Peyer's patch (tissue), 4 donors: ENCODE measurements at places on chromosomes 1 and 21. TPM values are rescaled to one million over a fixed set of nuclear protein-coding genes. Genes with fewer than 3 reads are reported as not detected.

- H3K27ac ChIP-seq: no peak overlapping the region
- no peaks in the 10 kb centered on the region for H3K36me3 ChIP-seq
- DNase-seq: no peak
- H3K27me3 ChIP-seq: no peaks in the 10 kb centered on the region
- no peaks in the 10 kb centered on the region for H3K4me1 ChIP-seq
Observed at GRCh38 chr1:211627259-211627658, 48.2 kb downstream of the NEK2 start.

- no peak overlapping the region for H3K4me3 ChIP-seq
- no peak overlapping the region for H3K27ac ChIP-seq
- H3K27me3 ChIP-seq: no peaks in the 10 kb centered on the region
- no peaks in the 10 kb centered on the region for H3K4me1 ChIP-seq
- no peaks in the 10 kb centered on the region for H3K36me3 ChIP-seq
- DNase-seq: no peak
Observed at GRCh38 chr1:182520736-182521135, 68.3 kb downstream of the RNASEL start.

DNA sequence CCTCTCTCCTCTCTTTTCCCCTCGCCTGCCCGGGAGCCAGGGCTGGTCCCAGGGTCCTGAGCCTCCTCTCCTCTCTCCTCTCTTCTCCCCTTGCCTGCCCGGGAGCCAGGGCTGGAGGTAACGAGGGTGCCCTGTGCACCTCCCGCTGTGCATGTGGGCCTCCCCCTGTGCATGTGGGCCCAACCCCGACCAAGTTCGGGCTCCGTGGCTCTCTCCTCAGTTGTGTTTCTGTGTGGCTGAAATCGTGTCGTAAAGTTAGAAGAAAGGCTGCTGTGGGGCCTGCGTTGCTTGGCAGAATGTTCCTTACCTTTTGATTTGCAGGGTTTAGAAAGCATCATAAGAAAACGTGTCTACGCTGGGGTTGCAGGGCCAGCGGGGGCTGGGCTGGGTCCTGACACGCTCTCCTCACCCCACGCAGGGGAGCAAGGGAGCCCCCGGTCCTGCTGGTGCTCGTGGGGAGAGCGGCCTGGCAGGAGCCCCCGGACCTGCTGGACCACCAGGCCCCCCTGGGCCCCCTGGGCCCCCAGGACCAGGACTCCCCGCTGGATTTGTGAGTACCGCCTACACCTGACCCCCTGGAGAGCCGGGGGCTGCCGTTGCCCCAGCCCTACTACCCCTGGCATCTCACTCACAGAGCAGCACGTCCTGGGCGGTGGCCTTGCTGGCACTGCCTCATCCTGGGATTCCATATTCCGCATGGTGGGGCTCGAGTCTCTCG, 55.6 kb downstream of the SLC19A1 start:
- H3K4me3 ChIP-seq: no peak overlapping the region
- no peaks in the 10 kb centered on the region for H3K36me3 ChIP-seq
- no peaks in the 10 kb centered on the region for H3K27me3 ChIP-seq
- no peak for DNase-seq
- no peaks in the 10 kb centered on the region for H3K4me1 ChIP-seq

DNA sequence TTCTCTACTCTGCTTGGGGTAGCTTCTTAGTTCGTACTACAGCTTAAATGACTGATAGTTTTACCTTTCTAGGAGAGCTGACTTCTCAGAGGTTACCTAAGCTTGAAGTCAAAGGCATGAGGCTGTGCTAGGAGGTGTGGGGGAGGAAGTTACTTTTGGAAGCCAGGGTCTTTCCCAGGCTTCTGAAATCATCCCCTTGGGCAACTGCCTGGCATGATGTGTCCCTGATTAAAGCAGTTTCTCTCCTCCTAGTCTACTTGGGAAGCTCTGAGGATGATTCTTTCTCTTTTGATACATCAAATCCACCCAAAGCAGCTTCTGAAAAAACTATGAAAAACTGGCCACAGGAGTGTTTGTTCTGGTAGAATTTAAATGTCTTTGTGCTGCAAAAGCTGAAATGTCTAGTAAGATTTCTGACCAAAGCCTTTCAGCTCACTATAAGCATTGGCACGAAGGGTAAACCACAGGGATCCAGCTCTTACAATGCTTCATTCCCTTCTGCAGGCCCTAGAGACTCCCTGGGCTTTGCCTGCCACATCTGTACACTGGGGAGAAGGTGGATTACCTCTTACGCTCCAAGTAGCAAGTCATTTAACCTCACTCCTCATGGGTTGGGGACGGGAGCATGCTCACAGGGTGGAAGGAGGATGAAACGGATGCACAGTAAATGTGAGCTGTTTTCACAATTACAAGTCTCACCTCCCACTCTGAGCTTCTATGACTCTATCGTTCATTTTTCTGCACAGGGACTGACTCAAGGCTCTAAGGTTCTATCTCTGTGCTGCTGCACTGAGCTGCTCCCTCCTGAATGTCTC, 59.6 kb downstream of the RUNX1 start:
- no peak overlapping the region for H3K27ac ChIP-seq
- H3K4me3 ChIP-seq: no peak overlapping the region
- H3K36me3 ChIP-seq: no peaks in the 10 kb centered on the region
- H3K27me3 ChIP-seq: no peaks in the 10 kb centered on the region
- H3K4me1 ChIP-seq: peaks cover 6% of the 10 kb centered on the region

DNA sequence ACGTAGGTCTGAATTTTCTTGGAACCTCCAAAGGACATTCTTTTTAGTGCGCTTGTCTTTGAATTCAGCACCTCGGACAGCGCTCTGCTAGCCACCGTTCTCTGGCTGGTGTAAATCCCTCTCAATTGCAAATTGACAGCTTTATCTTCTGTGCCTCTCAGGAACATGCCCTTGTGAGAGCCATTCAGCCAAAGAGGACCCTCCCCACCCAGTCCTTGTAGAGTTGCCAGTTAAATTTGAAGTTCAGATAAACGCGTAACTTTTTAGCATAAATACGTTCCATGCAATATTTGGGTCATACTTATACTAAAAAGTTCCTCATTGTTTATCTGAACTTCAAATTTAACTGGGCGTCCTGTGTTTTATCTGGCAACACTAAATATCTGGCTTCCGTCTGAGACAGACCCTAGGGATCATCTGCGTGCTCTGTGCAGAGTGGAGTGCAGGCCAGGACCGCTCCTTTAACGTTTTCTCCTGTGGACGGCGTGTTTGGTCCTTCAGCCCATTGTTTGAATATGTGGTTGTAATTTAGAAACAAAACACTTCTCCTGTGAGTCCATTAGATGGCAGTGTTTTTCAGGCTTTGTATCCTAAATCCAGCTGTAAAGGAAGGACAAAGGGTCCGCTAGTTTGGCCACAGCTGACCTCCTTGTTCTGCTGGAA, 7.0 kb downstream of the KCNAB2 start:
- no peak overlapping the region for H3K27ac ChIP-seq
- H3K27me3 ChIP-seq: no peaks in the 10 kb centered on the region
- H3K4me3 ChIP-seq: no peak overlapping the region
- no peaks in the 10 kb centered on the region for H3K36me3 ChIP-seq

The PDE9A gene
- total RNA-seq: 92.4 TPM
